ENCODE measurements at places on chromosomes 13 and 19.

GRCh38 chr19:36152019-36152351 lies 262 bp downstream of the COX7A1 start:
- no peak for DNase-seq

DNA sequence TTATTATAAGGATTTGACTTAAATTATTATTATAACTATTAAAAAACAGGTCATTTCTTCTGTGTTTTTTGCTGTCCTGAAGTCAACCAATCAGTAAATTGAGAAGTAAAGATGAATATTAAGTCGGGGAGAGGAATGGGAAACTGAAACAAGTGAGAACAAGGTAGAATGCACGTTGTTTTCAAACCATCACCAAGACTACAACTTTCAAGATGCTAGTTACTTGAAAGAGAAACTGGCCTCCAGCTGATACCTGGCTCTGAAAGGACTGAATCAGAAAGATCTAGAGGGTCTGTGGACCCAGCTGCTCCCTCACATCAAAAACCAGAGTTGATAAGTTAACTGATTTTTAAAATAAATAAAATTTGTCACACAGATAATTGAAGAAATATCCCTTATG lies 1301.5 kb upstream of the ATXN8OS start:
- DNase-seq, result no peak

GRCh38 chr13:109182777-109183465 lies 553.5 kb downstream of the MYO16 start:
- DNase-seq, result no peak

GRCh38 chr13:30314562-30314961 lies 7.2 kb upstream of the KATNAL1 start:
- DNase-seq, result no peak

DNA sequence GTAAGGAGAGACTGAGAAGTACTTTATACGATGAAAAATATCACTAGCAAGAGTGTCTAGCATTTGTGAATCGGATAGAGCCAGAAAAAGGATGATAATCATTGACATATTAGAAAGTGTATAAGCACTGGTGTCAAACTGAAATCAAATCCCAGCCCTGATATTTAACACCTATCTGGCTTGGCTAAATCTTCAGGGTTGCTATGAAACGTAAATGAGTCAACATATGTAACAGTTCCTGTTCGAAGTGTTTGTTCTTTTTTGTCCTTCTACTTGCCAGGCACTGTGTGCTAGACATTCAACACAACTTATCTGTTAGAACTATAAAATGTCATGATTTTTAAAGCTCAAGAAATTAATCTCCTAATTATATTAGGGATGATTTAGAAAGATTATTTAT lies 40.8 kb downstream of the SERPINE3 start:
- DNase-seq, result no peak

GRCh38 chr19:16649734-16650133 lies 10.2 kb downstream of the SMIM7 start:
- no peak for DNase-seq

GRCh38 chr19:10756791-10757190 lies 38.9 kb downstream of the DNM2 start:
- no peak for DNase-seq

GRCh38 chr19:50943074-50943828 lies 9.6 kb downstream of the KLK5 start:
- no peak for DNase-seq

- DNase-seq, result no peak
Measured at GRCh38 chr13:78602561-78603239, 652 bp downstream of the POU4F1 start.

DNA sequence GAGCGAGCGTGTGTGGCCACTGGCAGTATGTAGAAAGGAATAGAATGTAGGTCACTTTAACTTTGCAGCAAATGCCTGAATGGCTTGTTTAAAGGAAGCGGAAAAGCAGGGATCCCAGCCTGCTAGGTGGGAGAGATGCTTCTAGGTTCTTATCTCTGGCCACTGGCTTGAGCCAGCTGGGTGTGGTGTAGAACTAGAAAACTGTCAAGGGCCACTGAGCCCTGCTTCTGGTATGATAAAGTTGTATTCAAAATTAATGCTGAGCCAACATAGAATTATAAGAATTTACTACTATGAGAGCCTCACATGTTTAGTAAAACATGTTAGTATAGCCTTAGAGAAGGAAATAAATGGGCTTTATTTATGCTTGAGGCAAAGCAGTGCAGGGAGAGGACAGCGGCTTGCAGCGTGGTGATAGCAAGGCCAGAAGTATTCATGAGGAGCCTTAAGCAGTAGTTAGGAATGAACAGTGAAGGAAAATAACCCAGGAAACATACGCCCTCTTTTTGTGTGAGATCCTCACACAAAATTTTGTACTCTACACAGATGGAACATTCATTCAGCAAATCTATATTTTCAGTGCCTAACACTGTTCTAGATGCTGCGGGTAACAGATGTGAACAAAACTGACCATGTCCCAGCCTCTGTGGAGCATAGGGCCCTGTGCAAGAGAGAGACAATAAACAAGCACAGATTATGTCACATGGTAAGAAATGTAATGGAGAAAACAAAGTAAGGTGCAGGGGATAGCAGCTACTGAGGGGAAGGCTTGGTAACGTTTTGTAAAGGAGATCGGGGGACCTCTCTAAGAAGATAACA lies 863.2 kb downstream of the DIAPH3 start:
- no peak for DNase-seq

DNA sequence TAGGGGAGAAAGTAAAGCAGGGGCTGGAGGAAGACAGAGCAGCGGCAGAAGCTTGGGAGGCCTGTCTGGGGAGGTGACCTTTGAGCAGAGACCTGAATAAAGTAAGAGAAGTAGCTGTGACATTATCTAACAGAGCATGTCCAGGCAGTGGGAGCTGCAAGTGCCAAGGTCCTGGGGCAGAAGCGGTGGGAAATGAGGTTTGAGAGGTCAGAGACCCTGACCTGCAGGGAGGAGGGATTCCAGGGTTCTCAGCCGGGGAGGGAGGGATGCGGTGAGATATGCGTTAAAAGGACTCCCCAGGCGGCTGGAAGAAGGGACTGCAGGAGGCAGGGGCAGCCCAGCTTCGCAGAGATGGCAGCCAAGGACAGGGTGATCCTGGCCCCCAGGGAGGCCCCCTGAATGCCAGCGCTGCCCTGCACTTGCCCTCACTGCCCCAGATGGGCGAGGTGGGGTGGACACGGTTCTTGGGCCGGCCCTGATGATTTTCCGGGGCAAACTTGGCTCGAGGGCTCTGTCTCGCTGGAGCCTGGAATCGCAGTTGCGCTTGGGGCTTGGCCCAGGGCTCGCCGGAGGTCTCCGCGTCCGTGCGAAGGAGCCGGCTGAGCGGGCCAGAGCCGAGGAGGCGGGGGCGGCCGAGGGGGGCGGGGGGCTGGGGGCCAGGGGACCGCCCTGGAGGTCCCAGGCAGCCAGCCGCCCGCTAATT lies 3.2 kb downstream of the CRLF1 start:
- DNase-seq, result no peak

DNA sequence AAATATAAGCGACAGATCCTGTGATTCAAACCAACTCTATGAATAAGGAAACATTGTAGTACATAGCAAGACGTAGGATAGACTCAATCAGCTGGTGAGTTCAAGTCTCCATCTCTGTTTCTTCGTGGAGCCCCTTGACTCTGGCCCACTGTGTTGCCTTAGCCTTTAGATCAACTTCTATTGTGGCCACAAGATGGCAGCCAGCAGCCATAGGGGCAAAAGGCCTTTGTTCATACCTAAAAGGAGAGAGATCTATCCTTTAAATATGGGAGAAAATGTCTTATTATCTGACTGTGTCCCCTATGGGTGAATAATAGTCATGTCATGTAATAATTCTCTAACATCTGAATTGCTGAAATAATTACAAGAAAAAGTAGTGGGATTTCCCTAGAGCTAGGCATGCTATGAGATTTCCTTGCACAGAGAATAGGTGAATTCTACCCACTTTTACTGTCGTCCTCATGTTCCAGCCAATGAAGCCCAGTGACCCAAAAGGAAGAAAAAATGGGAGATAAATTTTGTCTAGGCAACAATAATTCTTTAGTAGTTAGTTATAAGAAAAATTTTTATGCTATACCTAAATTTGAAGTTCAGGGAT lies 129.4 kb downstream of the PCDH20 start:
- DNase-seq, result no peak

DNA sequence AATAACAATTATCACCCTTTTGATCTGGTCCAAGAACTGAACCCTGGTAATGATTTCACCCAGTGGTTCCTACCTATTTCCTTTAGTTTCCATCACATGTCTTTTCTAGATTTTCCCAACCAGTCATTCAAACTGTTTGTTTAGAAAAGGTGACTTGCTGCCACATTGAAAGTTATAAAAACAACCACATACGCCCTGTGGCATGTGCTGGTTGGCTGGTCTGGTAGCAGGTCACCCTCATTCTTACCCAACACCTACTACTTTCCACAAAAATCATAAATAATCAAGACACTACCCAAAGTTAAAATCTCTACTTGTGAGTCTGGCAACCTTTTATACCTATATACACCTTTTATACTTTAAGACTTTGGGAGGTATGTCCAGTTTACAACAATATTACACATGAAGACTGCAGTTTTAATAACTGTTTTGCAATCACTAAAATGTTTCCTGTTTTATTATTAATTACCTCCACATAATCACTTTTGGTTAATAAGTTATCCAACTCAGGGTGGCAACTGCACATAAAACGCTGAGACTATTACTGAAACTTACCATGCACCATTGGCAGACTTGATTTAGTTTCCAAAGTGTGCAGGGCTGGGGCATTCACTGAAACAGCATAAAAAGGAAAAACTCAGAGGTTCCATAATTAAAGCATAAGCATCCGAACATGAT lies 38.9 kb downstream of the DZIP1 start:
- DNase-seq, result no peak

DNA sequence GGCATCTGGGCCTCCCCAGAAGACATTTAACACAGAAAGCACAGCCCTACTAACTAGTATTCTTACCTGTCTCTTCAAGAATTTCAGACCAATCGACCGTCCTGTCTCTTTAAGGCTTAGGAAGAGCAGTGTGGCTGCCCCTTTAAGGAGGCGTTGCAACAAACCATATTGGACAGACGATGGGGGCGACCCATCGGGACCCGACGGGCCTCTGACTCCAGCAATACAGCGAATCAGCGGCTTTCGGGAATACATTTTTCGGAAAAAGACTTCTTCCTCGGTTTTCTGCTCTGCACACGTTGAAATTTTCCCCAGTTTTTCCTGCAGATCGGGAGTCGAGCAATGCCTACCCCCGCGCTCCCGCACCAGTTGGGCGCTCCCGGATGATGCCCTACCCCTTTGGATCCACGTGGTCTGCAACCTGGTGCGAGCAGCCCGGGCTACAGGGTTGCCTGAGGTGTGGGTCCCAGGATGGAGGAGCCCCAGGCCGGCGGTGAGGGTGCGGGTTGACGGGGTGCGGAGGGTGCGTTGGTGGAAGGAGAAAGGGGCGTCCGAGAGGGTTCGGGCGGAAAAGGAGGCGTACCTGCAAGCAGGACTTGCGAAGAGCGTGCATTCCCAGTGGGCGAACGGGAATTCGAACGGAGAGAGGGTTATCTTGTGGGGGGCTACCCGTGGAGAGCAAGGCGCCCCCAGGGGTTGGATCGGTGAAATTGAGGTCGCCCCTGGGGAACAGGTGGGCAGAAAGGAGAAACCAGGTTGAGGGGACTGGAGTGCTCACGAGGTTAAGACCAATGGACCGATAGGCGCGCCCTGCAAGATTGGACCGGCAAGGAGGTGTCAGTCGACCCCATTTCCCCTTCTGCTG lies at the start of gene POLR1G:
POLR1G (plus strand) TSS at position 419 of the 865 bp plus-strand sequence; CDS start at position 472, 53 bp downstream.
- peak; percentile 87 for DNase-seq

DNA sequence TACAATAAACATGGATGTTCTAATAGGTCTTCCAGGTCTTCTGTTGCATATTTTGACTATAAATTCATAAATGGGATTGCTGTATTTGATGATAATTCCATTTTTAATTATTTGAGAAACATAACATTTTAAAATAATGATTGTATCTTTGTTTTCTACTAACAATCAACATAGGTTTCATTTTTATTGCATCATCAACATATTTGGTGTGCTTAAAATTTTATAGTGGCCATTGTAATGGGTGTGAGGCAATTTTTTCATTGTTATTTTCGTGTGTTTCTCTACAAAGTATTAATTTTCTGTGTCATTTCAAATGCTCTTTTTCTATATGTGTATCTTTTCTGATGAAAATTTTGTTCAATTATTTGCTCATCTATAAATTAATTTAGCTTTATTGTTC lies 13.2 kb downstream of the ZNF493 start:
- no peak for DNase-seq

DNA sequence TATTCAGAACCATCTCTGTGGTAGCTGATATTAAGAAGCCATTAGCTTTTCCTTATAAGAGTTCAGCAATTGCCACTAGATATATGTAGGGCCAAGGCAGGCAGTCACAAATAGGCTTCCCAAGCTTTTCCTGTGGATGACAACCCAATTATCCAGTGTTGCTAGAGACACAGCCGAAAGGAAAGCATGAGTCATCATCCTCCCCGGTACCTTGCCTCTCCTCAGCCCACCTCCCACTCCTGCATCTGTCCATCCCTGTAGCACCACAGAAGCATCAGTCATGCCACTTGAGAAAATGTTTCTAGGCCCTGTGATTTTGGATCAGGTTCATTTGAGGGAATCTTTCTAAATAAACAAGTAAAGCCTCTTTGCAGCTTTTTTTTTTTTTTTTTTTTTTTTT lies 204.3 kb downstream of the DNAJC15 start:
- DNase-seq, result no peak

GRCh38 chr13:52387721-52388120 lies 18.3 kb downstream of the THSD1 start:
- DNase-seq, result no peak

DNA sequence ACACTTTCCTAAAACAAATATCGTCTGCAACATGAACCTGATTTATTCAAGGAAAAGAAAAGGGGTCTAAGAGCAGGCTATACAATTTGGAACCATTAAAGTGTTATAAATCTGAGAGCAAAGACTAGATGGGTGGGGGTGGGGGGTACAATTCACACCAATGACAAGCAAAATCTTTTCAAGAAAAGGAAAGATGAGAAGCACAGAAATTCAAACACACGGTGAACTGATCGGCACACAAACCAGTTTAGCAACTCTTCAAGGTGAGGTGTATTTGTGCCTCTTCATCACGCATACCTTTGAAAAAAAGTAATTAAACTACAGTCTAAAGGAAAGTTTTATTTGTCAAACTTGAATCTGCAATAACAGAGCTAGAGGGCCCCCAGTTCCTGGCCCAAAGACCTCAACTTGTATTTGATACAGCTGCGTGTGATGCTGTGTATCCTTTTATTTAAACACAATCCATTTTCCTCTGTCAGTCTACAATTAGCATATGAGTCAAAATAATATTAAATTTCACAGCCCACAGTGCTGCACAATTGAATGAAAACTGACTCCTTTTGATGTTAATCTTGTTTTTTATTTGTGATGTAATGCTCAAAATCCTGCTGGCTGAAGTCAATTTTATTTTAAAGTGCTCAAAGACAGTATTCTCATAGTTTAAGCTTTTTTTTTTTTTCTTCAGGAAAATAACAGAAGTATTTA lies 14.2 kb downstream of the EFNB2 start:
- DNase-seq, result no peak
